Effector CD4-positive, alpha-beta T cell (primary cell): ENCODE measurements at places on chromosomes 2 and 18.

- DNase-seq, result no peak
Measured at GRCh38 chr2:198293281-198293680, 488.9 kb downstream of the PLCL1 start.

DNA sequence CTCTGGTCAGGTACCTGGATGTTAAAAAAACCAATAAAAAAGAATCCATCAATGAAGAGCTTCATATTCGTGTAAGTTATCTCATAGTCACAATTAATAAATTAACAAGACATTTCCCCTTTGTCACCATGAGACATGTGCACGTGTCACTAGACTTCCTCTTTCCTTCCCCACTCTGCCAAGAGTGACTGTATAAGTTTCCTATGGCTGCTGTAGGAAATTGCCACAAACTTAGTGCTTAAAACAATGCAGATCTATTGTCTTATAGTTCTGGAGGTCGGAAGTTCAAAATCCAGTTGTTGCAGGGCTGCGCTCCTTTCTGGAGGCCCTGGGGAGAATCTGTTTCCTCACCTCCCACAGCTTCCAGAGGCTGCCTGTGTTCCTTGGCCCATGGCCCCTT is 35.8 kb downstream of the SLC9A4 start:
- no peak for DNase-seq

GRCh38 chr2:70511971-70512729 is 41.5 kb downstream of the TGFA start:
- DNase-seq, result no peak

- DNase-seq, result no peak
Measured at GRCh38 chr18:38695559-38696280, 1130.1 kb upstream of the CELF4 start.

- no peak for DNase-seq
Measured at GRCh38 chr2:19043893-19044292, 314.5 kb downstream of the OSR1 start.

DNA sequence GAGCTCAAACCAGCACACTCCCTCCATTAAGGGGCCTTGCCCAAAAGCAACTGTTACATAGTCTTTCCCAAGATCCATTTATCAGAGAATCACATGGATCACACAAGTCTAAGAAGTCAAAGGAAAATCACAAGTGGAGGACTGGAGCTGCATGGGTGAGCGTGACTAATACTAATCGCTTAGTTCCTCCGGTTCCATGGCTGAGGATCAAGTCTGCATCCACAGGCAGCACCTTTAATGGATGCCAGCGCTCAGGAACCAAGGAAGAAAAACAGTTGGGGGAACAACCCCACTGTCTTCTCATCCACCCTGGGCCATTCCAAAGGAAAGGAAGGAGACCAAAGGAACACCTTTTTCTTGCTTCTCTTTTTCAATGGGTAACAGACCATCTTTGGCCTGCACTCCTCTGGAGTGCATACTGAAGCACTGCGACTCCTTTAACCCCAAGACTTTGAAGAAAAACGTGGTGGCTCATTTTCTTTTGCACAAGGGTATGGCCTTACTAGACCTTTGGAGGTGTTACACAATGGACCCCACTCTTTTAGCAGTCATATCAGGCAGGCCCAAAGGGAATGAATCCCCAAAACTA is 9.2 kb upstream of the WDR33 start:
- no peak for DNase-seq
